ENCODE measurements at places on chromosomes 12 and 14.

DNA sequence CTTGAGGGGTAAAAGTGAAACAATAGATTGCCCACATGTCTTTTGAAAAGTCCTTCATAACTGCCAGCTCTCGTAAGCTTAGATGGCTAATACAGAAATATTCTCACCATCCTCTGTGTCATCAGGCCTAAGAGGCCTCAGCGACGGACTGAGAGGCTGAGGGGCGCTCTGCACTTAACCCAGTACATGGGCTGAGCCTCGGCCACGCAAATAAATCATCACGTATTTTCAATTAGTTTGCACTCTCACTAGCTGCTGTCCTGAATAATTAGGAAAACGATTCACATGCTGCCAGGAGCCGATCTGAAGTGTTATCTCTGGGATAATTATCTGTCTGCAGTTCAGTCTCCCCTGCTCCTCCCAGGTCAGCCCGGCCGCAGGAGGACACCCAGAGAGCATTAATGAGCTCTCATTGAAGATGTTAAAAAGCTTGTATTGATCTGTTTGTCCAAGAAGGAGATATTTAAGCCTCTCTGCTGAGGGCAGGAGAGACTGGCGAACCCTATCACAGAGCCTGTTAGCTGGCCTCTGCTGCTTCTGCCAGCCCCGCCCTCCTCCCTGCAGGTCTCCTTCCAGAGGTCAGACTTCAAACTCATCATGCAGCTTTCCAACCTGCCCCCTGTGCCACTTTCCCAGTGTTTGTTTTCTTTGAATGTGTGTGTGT lies 1051.3 kb downstream of the VRK1 start:
- no peak for DNase-seq

GRCh38 chr14:86050757-86051156 lies 520.8 kb downstream of the FLRT2 start:
- no peak for DNase-seq

DNA sequence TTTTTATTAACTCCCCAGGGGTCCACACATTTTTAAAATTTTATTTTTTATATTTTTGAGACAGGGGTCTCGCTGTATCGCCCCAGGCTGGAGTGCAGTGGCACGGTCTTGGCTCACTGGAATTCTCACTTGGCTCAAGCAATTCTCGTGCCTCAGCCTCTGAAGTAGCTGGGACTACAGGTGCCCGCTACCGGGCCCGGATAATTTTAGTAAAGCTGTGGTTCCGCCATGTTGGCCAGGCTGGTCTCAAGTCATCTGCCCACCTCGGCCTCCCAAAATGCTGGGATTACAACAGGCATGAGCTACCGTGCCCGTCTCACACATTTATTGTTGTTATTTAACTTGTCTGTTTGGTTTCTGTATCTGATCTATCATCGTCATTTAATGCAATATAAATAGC lies 307.4 kb downstream of the TMTC2 start:
- DNase-seq = no peak

DNA sequence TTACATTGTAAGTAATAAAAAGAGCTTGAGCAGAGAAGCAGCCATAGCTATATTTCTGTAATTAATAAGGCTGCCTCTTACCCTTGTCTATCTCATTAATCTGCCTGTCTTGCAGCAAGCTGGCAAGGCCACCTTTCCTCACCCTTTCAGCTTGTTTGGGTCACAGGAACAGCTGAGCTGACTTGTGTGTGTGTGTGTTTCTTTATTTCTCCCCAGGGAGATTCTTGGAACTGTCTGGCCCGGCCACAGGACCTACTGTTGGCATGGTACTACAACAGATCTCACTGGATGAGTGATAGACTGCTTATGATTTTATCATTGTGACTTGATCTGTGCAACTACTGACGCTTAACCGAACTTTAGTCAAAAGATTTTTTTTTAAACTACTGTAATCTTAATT lies 213.7 kb downstream of the SLC2A13 start:
- no peak for DNase-seq

DNA sequence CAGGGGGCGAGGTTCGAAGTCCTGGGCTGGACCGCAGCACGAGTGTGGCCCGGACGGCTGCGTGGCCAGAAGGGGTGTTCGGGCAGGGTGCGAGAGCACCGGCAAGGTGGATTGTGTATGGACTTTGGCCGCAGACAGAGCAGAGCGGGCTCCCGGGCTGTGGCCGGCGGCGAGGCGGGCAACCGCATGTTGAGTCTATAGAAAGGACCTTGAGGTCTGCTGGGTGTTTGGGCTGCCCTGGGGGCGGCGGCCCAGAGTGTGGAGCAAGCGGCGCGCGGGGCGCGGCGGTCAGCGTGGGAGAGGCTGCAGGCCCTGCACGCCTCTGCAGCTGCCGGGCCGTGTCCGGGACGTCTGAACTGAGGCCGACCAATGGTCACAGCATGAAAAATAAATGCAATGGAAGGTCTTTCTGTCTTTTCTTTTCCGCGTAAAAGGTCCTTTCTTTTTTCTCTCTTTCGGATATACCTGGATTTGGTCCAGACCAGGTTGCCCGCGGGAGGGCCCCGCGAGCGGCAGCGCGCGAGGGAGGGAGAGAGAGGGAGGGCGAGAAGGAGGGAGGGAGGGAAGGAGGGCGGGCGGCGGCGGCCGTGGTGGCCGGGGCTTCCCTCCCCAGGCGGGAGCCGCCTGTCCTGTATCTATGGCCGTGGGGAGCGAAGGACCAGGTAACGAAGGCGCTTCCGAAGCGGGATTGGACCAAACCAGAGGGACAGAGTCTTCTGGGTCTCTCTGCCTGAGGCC lies 5.5 kb upstream of the HOXC9 start:
- no peak for DNase-seq

All from T-helper 22 cell (primary cell).